ENCODE measurements at places on chromosomes 1 and 21. TPM values are rescaled to one million over a fixed set of nuclear protein-coding genes. Genes with fewer than 3 reads are reported as not detected.

Gene CAPN8
- 94.7 TPM for total RNA-seq

Gene SRGAP2C
- total RNA-seq, result 49.9 TPM

Gene LCE1B
- total RNA-seq, result not detected

Gene CGN
- total RNA-seq, result 31.1 TPM

Gene PAQR6
- 12.3 TPM for total RNA-seq

All from PC-9 (cell line).